ENCODE measurements at places on chromosomes 2 and 18. TPM values are rescaled to one million over a fixed set of nuclear protein-coding genes. Genes with fewer than 3 reads are reported as not detected.

DNA sequence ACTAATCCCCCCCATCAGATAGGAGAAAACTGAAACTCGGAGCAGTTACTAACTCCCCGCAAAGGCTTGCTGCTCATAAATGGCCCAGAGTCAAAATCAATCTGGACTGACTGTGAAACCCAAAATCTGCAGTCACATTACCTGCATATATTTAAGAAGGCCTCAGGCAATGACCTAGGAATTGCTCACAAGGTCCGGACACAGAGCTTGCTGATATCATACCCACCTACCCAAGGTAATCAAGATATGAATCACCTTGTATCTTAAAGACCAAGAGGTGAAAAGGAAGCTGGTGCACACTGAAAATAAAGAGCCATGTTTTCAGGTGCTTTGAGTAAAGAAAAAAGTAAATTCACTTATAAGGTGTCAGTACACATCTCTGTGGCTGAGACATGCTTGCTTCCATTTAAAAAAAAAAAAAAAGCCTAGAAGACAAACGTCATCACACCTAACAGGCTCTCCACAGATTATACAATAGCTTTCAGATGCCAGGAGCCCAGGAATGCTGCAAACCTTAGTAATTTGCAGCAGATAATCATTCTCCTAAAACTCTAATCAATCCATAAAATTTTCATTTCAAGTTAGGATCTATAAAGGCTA, 195.4 kb downstream of the ZEB2 start:
- DNase-seq: no peak

DNA sequence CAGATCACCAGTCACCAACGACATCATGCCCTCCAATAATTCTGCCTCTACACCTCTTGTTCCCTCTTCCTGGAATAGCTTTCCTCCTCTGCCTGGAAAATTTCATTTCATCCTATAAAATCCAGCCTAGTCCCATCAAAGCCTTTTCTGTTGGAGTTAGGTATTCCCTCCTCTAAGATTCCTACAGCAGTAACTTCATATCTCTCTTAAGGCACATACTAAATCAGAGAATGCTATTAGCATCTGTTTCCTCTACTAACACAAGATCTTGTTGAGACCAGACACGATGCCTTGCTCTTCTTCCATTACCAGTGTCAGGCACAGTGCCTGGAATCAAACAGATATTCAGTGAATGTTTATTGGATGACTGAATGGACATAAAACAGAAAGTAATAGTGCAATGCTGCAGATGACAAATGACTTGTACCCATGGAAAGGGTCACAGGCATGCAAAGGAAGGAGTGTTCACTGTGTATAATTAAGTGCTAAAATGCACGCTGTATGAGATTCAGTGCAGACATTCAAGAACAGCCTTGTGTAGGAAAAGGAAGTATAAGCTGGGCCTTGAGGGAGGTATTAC, 342.0 kb upstream of the ACVR2A start:
- no peak for DNase-seq

DNA sequence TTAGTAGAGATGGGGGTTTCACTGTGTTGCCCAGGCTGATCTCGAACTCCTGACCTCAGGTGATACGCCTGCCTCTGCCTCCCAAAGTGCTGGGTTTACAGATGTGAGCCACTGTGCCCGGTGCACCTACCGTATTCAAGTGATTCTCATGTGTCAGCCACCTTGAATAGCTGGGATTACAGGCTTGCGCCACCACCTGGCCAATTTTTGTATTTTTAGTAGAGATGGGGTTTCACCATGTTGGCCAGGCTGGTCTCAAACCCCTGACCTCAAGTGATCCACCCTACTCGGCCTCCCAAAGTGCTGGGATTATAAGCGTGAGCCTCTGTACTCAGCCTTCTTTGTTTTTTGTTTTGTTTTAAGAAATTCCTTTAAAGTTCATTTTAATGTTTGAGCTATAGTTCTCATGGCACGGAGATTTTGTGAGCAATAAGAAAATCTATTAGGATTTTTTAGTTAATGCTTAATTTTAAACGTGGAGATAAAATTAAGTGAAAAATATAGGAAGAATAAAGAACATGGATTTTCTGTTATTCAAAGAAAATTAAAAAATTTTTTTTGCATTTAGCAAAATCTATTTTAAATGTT, 242.6 kb downstream of the PHLPP1 start:
- DNase-seq: peak; percentile 34

DNA sequence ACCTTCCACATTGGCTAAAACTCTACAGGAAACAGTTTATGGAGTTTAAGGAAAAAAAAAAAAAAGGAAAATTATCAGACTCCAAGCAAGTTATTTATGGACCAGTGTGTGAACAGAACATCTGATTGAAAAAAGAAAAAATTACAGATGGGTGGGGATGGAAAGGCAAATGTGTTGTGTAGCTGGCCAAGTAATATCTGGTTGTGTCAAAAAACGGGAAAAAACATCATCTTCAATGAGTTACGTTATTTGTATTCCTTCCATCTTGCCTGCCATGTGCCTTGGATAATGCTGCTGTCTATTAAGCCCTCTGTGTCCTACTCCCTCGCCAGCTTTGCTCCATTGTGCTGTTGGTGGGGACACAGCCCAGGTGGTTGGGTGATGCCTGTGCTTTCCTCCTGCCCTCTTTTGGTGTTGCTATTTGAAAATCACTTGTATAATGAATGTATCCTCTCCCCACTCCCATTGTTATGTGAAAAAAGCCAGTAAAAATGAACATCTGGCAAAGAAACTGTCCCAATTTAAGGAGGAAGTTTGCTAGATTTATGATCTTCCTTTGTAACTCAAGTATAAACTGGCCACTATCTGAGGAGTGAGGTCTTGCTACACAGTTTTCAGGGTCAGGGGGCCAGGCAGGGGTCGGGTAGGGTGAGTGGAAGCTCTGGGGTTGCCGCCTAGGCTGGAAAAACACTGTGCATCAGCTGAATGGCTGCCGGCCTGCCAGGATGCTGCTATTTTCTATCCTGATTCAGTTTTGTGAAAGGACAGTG, 155.9 kb downstream of the FMNL2 start:
- DNase-seq: no peak

- no peak for DNase-seq
These were observed 12.6 kb downstream of the NOP58 start for GRCh38 chr2:202278036-202278760.

GRCh38 chr2:43461453-43462073, 134.3 kb downstream of the THADA start:
- DNase-seq: no peak

- peak; percentile 43 for DNase-seq
These were observed 104.7 kb upstream of the MYO3B start for GRCh38 chr2:170073288-170073687.

GRCh38 chr2:237702441-237703391, 75.3 kb downstream of the LRRFIP1 start:
- peak; percentile 79 for DNase-seq

DNA sequence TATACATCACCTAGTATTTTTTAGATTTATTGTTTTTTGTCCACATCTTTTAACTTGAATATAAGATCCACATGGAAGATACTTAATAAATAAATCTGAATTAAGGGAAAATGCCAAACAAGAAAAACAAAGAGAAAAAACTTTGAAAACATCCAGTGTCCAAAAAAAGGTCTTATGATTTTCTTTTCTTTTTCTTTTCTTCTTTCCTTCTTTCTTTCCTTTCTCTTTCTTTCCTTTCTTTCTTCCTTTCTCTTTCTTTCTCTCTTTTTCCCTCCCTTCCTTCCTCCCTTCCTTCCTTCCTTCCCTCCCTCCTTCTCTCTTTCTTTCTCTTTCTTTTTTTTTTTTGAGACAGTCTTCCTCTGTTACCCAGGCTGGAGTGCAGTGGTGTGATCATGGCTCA, 29.6 kb upstream of the WIPF1 start:
- DNase-seq: no peak

GRCh38 chr2:149994057-149994728, 406.6 kb upstream of the MMADHC start:
- peak; percentile 21 for DNase-seq

GRCh38 chr2:4715065-4715464, 977.1 kb upstream of the SOX11 start:
- no peak for DNase-seq

DNA sequence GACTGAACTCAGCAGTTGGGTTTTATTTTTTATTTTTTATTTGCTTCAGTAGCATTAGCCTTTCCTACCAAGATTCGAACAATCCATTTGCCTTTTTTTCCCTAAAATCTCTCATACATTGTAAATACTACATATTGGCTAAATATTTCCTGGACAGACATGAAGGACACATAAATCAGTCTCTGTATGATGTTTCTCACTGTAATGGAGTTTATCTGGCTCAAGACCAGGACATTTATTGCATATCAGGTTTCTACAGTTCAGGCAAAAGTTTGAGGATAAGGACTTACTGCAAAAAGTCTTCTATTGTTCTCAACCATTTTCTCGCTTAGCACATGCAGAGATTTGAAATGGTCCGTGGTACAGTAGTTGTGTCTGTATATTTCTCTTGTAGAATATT, 3.3 kb downstream of the CLUL1 start:
- DNase-seq: no peak

DNA sequence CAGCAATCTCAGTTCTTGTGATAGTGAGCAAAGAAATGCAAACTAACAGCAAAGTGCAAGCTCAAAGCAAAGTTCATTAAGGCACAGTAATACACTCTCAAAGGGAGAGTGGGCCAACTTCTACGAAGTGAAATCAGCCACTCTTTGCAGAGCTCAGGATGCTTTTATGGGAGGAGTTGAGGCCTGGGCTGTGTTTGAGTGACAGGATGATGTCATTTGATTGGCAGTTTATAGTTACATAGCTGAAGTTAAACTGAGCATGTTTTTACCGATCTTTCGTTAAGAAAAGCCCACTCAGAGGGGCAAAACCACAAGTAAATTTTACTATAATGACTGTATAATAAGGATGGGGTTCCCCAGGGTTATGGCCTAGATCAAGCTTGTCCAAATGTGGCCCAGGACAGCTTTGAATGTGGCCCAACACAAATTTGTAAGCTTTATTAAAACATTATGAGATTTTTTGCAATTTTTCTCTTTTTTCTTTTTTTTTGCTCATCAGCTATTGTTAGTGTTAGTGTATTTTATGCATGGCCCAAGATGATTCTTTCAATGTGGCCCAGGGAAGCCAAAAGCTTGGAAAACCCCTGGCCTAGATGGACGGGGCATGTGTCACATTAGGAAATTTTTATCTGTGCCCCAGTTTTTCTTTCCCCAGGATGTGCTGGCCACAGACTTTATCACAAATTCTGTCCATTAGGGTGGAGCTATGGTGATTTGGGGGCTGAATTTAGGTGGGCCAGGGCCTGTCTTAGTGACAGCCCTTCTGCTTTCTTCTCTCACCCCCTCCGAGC, 8.3 kb upstream of the DNAH7 start:
- no peak for DNase-seq

DNA sequence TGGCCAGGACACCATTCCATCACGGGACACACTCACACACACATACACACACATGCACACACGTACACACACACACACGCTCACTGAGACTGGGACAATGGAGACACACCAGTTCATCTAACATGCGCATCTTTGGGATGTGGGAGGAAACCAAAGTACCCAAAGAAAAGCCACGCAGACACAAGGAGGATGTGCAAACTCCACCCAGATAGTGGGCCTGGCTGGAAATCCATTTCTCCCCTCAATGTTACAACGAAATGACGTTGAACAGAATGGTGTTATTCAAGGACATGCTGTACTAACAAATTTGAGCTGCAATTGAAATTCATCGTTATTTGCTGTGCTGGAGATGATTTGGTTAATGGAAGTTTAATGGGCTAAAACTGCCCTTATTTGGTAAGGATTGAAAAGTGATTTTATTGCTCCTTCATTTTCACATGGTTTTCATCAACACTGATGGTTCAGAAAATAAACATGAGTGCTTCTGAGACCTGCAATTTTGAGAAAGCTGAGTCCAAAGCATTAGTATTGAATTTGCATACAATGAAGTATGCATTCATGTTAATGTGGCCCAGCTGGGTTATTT, 110.0 kb downstream of the KCNE4 start:
- DNase-seq: no peak

DNA sequence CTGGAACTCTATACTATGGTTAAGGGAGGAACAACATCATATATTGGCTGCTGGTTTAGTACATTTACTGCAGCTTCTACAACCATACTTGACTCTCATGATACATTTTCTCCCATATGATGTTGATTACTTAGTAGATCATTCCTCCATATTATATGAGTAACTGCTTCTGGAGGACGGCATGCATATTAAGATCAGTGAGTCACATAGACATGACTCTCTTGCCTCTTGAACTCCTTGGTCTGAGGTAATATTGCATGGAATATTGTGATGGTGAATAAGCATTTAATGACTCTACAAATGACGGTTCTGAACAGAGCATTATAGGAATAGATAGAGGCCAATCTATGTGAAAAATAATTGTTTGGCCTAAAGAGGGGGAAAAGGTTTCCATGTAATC, 418.8 kb upstream of the SPHKAP start:
- DNase-seq: no peak

GRCh38 chr2:46315103-46315890, 18.1 kb downstream of the EPAS1 start:
- peak; percentile 96 for DNase-seq

- DNase-seq: no peak
These were observed 37.3 kb downstream of the USP14 start for GRCh38 chr18:195651-196050.

GRCh38 chr18:5496305-5496704, 47.5 kb downstream of the EPB41L3 start:
- DNase-seq: no peak

DNA sequence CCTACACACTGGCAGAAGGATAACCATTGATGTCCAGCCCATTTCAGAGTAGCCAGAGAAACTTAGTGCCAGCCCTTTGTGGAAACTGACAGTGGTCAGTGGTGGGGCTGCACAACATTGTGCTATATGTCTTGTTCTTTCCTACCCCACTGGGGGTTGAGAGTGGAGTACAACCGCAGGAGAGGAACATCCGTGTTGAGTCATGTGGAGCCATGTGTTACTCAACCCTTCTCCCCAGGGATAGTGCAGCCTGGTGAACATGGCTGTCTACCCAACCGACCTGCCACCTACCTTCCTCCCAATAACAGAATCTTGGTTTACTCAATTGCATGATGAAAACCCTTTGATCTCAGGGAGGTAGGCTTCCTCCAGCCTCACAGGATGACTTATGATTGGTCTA, 65.3 kb upstream of the MAPK4 start:
- DNase-seq: no peak

GRCh38 chr2:73289304-73289703, 4.0 kb downstream of the EGR4 start:
- no peak for DNase-seq

GRCh38 chr2:134290358-134290757, 36.5 kb downstream of the MGAT5 start:
- DNase-seq: no peak

- no peak for DNase-seq
These were observed 329.9 kb upstream of the RAB12 start for GRCh38 chr18:8279346-8279745.

Gene TMEM37
- total RNA-seq: 1.6 TPM

Gene INHBB
- 3.8 TPM for total RNA-seq

Gene KHK
- total RNA-seq: 2.6 TPM

Gene HMSD
- total RNA-seq: 0.43 TPM

Gene RBKS
- total RNA-seq: 5.1 TPM

Gene COLEC11
- total RNA-seq: 9.9 TPM

Gene SPP2
- total RNA-seq: not detected

Gene UGT1A4
- total RNA-seq: not detected

Gene CCDC141
- total RNA-seq: 210 TPM

Gene VIT
- 1.1 TPM for total RNA-seq

Measured in heart left ventricle (tissue), 16 donors.